Naive thymus-derived CD4-positive, alpha-beta T cell (primary cell): ENCODE measurements at places on chromosomes 7 and 10.

GRCh38 chr7:79064187-79064823 lies 389.2 kb downstream of the MAGI2 start:
- DNase-seq = no peak

- DNase-seq = no peak
Observed at GRCh38 chr7:109939207-109939606, 1151.7 kb upstream of the LRRN3 start.

DNA sequence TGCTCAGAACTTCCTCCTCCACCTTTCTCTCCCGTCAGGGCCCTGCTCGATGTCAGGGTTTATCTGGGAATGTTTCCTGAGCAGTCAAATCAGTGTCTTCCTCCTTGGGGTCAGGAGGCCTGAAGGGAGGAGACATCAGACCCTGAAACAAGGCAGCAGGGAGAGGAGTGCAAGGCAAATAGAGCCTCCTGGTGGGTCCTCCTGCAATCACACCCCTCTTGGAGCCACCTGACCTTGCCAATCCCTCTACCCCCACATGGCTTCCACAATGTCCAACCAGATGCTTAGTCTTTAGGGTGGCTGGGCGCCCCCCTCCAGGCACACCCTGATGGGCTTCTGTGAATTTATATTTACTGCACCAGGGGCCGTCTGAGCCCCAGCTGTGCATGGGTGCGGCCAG lies 12.2 kb downstream of the GPR26 start:
- no peak for DNase-seq

- no peak for DNase-seq
Observed at GRCh38 chr10:73167458-73167782, 388 bp downstream of the ECD start.

GRCh38 chr10:1141701-1142100 lies 85.5 kb downstream of the WDR37 start:
- no peak for DNase-seq

- DNase-seq = no peak
Observed at GRCh38 chr7:157683747-157684156, 346.9 kb downstream of the DNAJB6 start.

DNA sequence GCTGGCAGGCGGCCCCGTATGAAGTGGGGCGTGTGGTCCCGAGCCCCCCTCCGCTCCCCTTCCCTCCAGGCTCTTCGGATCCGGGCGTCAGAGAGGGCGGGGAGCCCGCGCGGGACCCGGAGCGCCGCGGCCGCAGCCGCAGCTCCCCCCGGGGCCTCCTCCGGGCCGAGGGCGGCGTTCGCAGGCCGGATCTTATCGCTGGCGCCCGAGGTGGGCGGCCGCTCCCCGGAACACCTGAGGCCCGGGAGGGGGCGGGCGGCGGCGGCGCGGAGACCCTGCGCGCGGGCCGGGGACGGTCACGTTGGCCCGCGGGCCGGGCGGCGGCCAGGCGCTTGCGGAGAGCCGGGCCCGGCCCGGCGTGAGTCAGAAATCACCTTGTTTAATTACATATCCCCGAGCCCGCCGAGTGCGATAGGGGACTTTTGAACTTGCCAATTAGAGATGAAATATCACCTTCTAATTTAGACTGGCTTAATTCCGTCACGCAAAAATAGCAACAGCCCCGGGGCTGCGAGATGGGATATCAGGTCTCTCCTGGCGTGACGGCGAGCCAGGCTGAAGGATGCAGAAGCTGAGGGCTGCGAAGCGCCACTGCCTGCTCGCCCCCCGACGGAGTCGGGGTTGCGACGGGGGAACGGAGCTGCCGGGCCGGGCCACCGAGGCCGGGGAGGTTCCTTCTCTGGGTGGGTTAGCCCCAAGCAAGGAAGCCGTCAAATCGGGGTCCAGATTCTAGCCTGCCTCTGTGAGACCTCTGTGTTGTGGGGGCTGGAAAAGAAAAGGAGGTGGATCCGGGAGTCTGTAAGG lies 43.4 kb downstream of the LDB3 start:
- DNase-seq = no peak

DNA sequence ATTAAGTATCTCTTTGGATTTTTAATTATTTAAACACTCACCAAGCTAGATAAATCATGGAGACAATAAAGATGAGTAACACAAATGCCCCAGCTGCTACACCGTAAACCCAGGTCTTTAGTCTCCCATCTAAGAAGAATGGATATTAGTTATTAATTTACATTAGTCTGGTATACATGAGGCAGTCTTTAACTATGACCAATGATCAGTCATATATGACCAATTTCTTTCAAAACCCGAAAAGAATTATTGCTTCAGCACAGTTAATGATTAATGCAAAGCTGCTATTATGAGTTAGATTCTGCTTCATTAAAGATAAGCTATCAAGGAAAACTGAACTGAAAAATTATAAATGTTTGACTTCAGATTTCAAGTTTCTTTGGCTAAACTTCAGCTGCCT lies 402.9 kb downstream of the PHF14 start:
- DNase-seq = no peak

GRCh38 chr10:15267496-15267895 lies 99.0 kb upstream of the NMT2 start:
- DNase-seq = no peak

GRCh38 chr10:3992382-3993178 lies 207.6 kb upstream of the KLF6 start:
- no peak for DNase-seq
